ENCODE measurements at places on chromosomes 11 and 22. TPM values are rescaled to one million over a fixed set of nuclear protein-coding genes. Genes with fewer than 3 reads are reported as not detected.

DNA sequence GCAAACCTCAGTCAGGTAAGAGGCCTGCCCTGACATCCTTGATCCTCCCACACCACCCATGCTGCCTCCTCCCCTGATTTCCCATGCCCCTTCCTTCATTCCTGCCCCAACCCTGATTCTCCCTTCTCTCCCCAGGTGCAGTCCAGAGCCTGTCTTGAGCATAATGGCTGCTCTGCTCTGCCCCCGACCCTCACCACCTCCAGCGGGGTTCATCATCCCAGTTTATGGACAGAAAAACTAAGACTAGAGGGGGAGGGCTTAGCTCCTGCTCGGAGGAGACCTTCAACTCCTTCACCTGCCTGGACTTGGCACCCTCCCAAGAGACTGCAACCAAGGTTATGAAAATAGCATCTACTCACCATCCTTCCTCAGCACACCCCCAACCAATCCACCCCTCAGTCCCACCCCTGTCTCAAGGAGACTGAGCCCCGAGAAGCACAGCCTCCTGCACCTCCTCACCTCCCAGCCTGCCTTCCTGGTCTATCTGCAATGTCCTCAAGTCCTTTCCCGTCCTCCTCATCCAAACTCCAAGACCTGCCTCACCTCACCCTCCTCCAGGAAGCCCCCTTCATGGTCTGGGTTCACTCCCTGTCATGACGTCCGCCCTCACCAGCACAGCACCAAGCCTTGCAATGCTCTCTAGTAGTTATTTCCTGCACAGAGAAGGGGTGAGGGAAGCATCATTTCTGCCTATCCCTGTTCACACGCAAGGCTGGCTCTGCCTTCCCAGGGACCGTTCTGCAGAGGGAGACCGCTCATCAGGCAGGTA lies 103.1 kb downstream of the PDE2A start:
- DNase-seq = no peak
- no peaks in the 10 kb centered on the region for H3K4me1 ChIP-seq

The SESN3 gene
- total RNA-seq = 24.1 TPM

- no peaks in the 10 kb centered on the region for H3K36me3 ChIP-seq
- no peak overlapping the region for H3K4me3 ChIP-seq
- H3K4me1 ChIP-seq = no peaks in the 10 kb centered on the region
- H3K27me3 ChIP-seq = no peaks in the 10 kb centered on the region
- DNase-seq = no peak
Observed at GRCh38 chr11:120917559-120918239, 106.2 kb upstream of the TBCEL start.

GRCh38 chr11:20493340-20493739 lies 105.8 kb downstream of the PRMT3 start:
- H3K27me3 ChIP-seq = no peaks in the 10 kb centered on the region
- no peak overlapping the region for H3K27ac ChIP-seq
- peaks cover 4% of the 10 kb centered on the region for H3K36me3 ChIP-seq
- no peak overlapping the region for H3K4me3 ChIP-seq
- no peak for DNase-seq

The TMEM132A gene
- total RNA-seq = 4.6 TPM

- no peaks in the 10 kb centered on the region for H3K36me3 ChIP-seq
- H3K4me1 ChIP-seq = no peaks in the 10 kb centered on the region
- H3K27me3 ChIP-seq = no peaks in the 10 kb centered on the region
Observed at GRCh38 chr11:66934950-66935779, 23.0 kb downstream of the PC start.

GRCh38 chr11:65590240-65590738 lies 5.3 kb downstream of the KCNK7 start:
- no peaks in the 10 kb centered on the region for H3K27me3 ChIP-seq
- peaks cover 38% of the 10 kb centered on the region for H3K36me3 ChIP-seq
- peaks cover 2% of the 10 kb centered on the region for H3K4me1 ChIP-seq
- peak overlapping the region; percentile 11 for H3K27ac ChIP-seq
- H3K4me3 ChIP-seq = no peak overlapping the region

The GRK3 gene
- 20.2 TPM for total RNA-seq

The GPR83 gene
- 0.14 TPM for total RNA-seq

DNA sequence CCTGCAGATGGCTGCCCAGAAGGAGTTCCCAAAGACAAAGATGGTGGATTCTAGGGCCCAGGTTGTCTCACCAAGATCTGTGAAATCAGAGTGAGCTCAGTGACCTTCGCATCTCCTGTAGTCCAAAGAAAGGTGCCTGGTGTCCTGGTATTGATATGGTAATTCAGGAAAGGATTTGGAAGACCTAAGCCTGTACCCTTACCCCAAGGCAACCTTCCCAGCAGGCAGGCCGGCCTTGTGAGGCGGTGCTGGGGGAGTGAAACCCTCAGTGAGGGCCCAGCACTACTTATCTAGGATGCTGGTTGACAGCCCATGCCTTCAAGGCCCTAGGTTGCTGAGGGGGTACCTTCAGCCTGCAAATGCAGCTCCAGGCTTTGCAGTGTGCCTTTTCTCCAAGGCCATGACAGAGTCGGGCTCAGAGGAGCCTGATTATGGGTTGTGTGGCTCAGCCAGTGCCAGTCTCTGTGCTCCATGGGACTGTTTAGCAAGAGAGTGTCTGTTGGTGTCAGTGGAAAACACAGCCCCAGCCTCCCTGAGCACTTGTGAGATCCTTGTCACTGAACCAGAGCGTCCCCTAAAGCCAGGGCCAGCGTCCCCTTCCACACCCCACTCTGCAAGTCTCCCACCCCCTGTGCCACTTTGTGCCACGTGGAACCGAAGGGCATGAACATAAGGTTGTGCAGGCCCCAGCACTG lies 72.8 kb upstream of the MYOD1 start:
- no peak overlapping the region for H3K27ac ChIP-seq
- no peaks in the 10 kb centered on the region for H3K36me3 ChIP-seq
- H3K4me1 ChIP-seq = no peaks in the 10 kb centered on the region
- DNase-seq = no peak

DNA sequence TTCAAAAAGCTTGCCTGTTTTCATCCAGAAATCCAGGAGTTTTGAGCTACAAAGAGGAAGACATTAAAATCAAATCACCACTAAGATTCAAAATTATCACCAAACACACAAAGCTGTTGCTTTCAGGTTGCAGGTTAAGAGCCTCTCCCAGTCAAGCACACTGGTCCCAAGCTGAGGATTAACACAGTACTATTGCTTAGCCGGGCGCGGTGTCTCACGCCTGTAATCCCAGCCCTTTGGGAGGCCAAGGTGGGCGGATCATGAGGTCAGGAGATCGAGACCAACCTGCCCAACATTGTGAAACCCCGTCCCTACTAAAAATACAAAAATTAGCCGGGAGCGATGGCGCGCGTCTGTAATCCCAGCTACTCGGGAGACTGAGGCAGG lies 1165.1 kb downstream of the LRRC4C start:
- H3K4me3 ChIP-seq = no peak overlapping the region
- H3K27ac ChIP-seq = no peak overlapping the region
- DNase-seq = no peak

DNA sequence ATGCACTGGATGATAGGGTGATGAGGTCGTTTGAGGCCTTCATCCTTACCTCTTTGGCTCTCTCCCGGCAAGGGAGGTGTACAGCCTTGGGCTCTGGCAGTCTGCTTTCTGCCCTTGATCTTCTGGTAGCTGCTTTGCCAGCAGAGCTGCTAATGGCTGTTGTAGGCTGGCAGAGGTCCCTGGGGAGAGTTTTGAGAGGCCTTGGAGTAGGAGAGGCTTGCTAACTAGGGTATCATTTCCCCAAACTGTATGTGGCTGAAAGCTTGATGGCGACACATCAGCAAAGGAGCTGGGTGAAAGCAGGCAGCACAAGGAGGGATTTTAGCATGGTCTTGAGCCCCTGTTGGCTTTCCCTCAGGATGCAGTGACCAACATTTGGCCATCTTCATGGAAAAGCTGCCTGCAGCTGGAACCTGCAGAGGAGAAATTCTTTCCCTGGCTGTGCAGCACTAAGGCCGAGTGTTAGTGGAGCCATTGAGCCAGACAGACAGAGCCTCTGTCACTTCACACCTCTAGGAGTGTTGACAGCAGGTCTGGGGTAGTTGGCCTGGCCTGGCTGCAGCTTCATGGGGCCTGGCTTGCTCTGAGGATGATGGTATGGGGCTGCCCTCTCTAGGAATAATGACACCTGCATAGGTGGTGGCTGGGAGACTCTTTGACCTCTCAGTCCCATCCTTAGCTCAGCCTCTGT lies 3.5 kb upstream of the AMPD3 start:
- H3K27me3 ChIP-seq = peaks cover 19% of the 10 kb centered on the region
- H3K4me3 ChIP-seq = peak overlapping the region; percentile 71
- H3K4me1 ChIP-seq = peaks cover 50% of the 10 kb centered on the region

DNA sequence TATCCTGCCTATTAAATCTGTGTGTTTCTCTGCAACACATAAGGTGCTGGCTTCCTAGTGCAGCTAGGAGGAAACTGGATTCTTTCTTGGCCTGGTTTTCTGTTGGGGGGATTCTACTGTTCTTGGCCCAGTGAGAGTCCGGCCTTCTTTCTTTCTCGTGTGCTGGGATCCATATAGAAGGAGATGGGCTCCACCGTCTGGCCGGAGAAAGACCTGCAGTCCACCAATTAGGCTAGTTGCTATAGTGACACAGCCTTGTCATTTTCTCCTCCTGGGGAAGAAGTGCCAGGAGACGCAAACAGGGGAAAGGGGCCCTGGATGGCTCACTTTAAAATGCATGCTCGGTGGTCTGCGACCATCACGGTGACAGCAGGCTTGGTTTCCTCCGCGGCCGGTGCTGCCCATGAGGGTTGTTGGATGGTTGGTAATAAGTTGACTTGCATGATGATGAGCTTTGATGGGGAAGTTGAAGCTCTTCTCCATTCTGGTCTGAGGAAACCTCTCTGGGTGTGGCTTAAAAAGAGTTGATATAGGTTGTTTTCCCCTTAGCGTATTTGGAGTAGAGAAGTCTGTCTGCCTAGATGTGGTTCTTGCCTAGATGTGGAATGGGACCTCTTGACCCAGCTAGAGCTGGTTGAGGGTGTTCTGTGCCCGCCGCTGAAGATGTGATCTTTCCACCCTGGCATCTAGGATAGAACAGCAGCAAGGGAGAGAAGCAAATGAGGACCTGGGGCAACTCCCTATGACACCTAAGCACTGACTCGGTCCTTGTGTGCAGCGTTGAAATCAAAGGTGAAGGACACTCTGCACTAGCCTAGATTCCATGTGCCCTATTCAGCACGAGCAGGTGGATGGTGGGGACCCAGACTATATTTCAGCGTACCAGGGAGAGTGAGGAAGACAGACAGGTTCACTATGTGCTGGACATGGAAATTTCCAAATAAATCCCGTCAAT lies 1335.0 kb downstream of the BRD1 start:
- no peak overlapping the region for H3K4me3 ChIP-seq
- peaks cover 65% of the 10 kb centered on the region for H3K27me3 ChIP-seq
- peak; percentile 28 for DNase-seq
- H3K4me1 ChIP-seq = peaks cover 4% of the 10 kb centered on the region

DNA sequence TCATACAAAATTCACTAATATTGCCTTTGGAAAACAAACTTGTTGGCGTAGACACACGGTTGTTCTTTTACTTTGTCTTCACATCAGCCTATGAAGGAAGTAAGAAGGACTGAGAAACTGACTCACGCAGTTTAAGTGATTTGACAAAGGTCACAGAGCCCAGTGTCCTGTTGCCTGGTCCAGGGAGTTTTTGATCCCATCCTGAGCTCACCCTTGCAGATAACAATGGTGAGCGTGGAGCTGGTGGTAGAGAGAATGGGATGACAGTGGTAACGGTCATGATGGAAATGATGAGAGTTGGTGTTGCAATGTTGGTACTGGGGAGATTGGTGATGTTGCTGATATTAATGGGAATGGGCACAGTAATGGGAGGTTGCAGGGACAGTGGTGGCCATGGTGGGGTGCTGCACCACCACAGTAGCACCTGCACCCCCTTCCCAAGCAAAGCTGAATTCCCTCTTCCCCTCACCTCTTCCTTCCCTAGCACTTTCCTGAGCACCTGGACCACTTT lies 22.0 kb downstream of the CREB3L1 start:
- H3K36me3 ChIP-seq = no peaks in the 10 kb centered on the region
- H3K27ac ChIP-seq = no peak overlapping the region
- H3K4me3 ChIP-seq = no peak overlapping the region
- peaks cover 27% of the 10 kb centered on the region for H3K4me1 ChIP-seq

- H3K27ac ChIP-seq = no peak overlapping the region
- no peak overlapping the region for H3K4me3 ChIP-seq
- H3K27me3 ChIP-seq = no peaks in the 10 kb centered on the region
- no peak for DNase-seq
- no peaks in the 10 kb centered on the region for H3K36me3 ChIP-seq
Observed at GRCh38 chr11:91100427-91100826, 877.6 kb upstream of the CHORDC1 start.

The DENND5A gene
- 45.8 TPM for total RNA-seq

The EIF3L gene
- 698 TPM for total RNA-seq

- peaks cover 24% of the 10 kb centered on the region for H3K36me3 ChIP-seq
- H3K27ac ChIP-seq = peak overlapping the region; percentile 25
- peaks cover 31% of the 10 kb centered on the region for H3K4me1 ChIP-seq
- H3K4me3 ChIP-seq = peak overlapping the region; percentile 23
- peaks cover 12% of the 10 kb centered on the region for H3K27me3 ChIP-seq
- DNase-seq = peak; percentile 23
Observed at GRCh38 chr11:66543263-66544107, 2.4 kb downstream of the ZDHHC24 start.

The CASP5 gene
- 0.33 TPM for total RNA-seq

The DTX4 gene
- total RNA-seq = 1.6 TPM

DNA sequence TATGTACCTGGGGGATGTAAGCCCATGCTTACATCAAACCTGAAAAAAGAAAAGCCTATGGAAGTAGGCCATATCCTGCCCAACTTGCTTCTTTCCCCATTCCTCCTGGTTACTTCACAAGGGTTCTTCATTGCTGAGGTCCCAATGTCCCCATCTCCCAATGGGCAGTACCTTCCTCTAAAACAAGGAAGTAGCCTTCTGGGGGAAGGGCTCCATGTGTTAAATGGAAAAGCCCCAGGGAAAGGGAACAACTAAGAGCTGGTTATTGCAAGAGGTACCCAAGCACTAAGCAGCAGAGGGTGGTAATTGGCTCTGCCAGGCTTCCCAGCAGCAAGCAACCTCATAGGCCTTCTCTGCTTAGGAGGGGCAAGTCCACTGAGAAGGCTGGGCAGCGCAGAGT lies 11.3 kb downstream of the TMEM216 start:
- H3K27ac ChIP-seq = no peak overlapping the region
- no peak for DNase-seq
- H3K27me3 ChIP-seq = no peaks in the 10 kb centered on the region
- H3K4me3 ChIP-seq = no peak overlapping the region
- H3K4me1 ChIP-seq = no peaks in the 10 kb centered on the region
- peaks cover 58% of the 10 kb centered on the region for H3K36me3 ChIP-seq

The OR10G8 gene
- total RNA-seq = not detected

DNA sequence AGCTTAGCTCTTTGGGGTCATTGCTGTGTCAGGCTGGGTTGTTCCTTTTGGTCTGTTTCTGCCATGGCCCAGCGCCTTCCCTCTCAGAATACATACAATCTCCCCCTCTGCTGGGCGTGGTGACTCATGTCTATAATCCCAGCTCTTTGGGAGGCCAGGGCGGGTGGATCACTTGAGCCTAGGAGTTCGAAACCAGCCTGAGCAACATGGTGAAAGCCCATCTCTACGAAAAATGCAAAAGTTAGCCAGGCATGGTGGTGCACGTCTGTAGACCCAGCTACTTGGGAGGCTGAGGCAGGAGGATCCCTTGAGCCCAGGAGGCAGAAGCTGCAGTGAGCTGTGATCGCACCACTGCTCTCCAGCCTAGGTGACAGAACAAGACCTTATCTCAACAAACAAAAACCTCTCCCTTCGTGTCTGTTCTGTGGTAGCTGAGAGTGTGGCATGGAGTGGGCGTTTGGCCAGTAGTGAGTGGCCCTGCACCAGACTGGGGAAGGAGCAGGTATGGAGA lies 46.7 kb upstream of the RAB1B start:
- peak overlapping the region; percentile 71 for H3K27ac ChIP-seq
- peaks cover 31% of the 10 kb centered on the region for H3K4me1 ChIP-seq
- H3K27me3 ChIP-seq = no peaks in the 10 kb centered on the region
- DNase-seq = no peak
- peaks cover 41% of the 10 kb centered on the region for H3K36me3 ChIP-seq
- H3K4me3 ChIP-seq = no peak overlapping the region
